SW480 (cell line): ENCODE measurements at places on chromosomes 6 and 20.

DNA sequence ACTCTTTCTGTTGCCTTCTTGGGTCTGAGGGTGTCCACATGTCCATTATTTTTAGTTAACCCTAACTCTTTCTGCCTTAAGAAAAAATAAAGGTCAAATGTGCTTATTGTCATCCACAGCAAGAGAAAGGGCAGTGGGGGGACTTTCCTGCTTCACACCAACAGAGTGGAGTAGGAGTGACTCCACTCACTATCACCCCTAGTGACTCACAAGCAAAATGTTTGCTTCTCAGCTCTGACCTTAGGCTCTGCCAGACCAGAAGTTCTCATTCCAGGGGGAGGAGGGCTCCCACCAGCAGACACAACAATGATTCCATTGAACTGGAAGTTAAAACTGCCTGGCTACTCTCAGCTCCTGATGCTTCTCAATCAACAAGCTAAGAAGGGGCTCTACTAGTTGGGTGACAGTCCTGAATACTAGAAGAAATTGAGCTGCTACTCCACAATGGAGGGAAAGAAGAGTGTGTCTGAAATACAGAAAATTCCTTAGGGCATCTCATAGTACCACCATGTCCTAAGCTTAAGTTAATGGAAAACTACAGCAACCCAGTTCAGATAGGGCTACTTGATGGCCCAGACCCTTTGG lies 83.9 kb upstream of the AFDN start:
- peak; percentile 22 for DNase-seq

GRCh38 chr20:59403261-59403961 lies 103.0 kb downstream of the EDN3 start:
- peak; percentile 39 for DNase-seq

DNA sequence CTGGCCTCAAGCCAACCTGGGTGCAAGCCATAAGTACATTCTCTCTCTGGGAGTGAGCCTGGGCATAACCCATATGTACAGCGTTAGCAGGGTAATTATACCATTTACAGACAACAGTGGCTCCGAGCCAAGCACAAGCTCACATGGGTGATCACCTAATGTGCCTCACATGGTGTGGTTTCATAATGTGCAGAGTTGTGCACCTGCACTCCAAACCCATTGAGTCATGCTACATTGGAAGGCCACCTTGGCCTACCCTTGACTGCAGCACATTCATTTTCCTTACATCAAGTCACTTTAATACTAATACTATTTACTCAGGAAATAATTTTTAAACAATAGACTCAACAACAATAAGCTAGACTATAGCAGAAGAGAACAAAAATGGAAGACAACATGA lies 194.5 kb upstream of the PLN start:
- DNase-seq, result no peak

- DNase-seq, result no peak
Observed at GRCh38 chr20:10902174-10902573, 228.4 kb upstream of the JAG1 start.

- DNase-seq, result peak; percentile 73
Observed at GRCh38 chr6:80541181-80541580, 434.7 kb downstream of the BCKDHB start.

DNA sequence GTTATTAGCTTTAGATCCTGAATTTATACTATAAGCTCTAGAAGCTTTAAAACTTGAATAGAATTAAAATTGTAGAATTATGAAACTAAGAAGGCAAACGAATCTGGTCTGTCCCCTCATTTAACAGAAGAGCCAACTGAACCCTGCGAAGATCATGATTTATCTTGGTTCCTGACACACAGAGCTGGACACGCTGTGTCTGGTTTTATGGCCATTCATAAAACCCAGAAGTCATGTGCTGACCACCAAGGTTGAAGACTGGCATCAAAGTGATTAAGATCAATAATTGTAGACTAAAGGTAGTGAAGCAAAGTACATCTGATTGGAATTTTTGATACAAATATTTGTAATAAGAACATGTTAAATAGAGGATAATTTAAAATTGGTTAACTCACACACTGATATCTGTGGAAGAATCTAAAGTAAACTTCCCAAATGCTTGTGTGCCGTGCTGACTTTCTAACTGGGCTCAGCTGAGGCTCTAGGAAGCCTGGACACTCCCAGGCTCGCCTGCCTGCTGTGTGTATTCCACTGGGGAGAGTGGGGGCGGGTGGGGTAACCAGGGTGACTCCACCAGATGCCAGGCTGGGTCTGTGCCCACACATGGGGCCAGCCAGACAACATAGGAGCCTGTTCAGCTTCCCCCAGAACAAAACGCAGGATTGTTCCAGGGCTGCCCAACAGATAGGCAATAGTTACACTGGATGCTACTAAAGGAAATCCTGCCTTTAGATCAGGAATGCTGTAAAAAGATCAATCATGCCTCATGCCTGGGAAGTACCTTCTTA lies 42.1 kb upstream of the SLC22A3 start:
- DNase-seq, result no peak

DNA sequence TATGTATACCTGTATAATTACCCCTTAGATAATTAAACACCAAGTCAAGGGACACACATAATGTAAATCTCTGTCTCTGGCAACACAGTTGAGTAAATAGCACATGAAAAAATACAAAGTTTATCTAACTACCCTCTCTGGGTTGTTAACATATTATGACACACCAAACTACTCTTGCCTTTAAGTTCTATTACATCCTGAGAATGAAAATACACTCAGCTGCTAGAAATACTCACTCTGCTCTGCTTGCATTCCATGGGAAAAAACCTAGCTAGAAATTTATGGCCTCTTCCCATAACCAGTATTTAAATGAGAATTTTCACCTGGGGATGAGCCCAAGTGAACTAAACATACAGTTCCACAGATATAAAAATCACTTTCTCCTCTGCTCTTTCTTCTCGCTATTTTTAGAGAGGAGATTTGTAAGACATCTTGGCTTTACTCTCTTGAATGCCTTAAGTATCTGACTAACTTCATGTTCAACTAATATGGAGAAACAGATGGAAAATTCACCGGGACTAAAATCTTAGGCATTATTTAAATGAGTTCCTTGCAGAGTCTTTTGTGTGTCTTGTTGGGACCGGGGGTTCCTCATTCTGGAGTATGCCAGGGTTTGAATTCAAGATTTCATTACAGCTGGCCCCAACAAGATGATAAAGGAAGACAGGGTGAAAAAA lies 140.9 kb downstream of the GJA10 start:
- DNase-seq, result no peak

GRCh38 chr6:34970957-34971356 lies 81.9 kb downstream of the ANKS1A start:
- no peak for DNase-seq

GRCh38 chr6:33933101-33933500 lies 129.3 kb upstream of the MLN start:
- DNase-seq, result no peak

DNA sequence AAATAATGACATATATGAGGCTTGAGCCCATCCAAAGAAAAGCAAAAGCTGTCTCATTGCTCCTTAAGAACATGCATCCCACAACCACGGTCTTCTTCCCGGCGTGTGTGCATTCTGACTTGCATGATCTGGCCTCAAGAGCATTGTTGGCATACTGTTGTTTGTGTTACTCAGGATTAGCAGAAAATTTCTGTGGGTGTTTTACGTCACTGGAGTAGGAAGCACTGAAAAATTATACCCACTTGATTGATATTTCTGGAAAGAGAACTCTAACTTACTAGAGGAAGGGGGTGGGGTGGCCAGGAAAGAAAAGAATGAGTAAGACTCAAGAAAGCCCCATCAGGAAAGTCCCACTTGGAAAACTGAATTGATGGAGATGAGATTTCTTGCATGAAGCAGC lies 326.2 kb upstream of the PRDM1 start:
- DNase-seq, result no peak

DNA sequence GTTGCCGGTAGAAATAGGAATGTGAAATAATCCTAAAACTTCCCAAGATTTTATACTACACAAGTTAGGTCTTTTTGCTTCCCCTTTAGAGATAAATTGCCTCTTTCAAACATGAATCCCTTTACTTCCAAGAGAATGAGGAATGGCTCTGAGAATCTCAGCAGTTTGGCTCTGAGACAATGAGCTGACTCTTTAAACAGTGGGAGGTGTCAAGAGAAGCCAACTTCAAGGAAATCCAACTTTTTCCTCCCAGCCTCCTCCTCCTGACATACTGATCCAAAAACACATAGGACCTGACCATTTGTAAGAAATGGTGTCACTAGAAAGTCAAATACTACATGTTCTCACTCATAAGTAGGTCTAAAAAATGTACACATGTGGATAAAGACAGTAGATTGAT lies 154.2 kb downstream of the ALDH8A1 start:
- DNase-seq, result no peak

DNA sequence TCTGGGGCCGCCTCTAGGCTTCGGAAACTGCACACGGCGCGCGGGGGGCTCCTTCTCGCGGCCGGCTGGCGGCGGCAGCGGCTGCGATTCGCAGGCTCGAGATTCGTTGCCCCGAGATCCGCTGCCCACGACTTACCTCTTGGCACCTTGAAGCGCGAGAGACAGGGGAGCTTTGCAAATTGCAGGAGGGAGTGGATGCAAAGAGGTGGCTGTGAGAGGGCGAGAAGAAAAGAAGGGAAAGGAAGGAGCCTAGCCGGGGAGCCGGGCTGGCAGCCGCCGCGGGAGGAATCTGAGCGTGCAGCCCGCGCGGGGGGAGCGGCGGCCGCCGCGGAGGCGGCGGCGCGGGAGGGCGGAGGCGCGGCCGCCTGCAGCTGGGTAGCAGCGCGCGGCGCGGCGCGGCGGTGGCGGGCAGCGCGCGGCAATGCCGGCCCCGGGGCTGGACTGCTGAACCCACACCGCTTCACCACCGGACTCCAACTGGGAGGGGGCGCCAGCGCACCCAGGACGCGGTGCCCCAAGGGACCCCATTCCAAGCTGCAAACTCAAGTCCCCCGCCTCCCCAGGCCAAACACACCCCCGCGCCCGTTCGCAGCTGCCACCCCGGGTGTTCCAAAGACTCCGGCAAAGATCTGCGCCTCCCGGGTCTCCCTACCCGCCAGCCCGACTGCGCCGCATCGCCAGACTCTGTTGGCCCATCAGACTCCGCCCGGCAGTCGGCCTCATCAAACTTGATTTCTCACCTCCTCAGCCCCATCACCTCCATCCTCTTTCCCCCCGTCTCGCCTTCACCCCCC lies 44.2 kb upstream of the SUPT3H start:
- peak; percentile 53 for DNase-seq

DNA sequence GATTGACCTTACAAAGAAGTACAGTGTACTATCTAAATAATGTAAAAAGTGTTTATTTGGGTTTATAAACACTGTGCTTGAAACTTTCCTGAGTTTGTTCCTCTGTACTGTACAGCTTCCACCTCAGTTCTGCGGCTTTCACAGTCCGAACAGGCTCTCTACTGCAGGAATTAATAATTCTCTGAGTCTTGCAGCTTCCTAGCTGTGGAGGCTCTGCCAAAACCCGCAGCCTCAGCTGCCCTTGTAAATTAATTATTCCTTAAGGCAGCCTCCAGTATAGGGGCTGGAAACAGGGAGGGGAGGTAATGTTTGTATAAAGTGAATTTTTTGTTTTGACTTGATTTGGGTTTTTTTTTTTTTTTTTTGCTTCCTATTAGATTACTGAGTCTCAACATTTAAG lies 19.2 kb downstream of the TSPYL4 start:
- no peak for DNase-seq

GRCh38 chr6:55643861-55644260 lies 64.9 kb upstream of the HMGCLL1 start:
- no peak for DNase-seq

DNA sequence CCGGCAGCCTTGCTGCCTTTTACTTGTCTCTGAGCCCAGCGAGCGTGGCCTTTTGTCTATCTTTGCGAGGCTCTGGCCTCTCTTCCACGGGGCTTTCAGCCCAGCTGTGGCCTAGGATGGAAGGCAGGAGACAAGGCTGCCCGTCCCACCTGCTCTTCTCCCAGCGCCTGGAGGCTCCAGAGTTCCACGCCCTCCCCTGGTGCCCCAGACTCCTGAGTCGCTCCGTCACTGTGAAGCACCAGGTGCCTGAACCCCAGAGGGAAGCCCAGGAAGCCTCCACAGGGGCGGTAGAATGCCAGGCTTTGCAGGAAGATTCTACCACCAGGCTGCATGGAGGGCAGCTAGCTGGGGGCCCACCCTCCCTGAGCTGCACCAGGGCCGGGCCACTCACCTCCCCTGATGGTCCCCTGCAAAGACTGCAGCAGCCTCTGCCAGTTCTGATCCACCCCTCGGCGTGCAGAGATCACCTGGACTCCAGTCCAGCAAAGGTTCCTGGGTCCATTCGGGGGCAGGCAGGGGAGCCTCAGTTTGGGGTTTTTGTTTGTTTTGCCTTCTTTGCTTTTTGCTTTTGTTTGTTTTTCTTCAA lies 384.6 kb downstream of the CDH4 start:
- DNase-seq, result no peak

GRCh38 chr20:24810676-24811407 lies 138.2 kb upstream of the CST7 start:
- no peak for DNase-seq

GRCh38 chr20:46807998-46808397 lies 86.6 kb upstream of the EYA2 start:
- DNase-seq, result no peak

DNA sequence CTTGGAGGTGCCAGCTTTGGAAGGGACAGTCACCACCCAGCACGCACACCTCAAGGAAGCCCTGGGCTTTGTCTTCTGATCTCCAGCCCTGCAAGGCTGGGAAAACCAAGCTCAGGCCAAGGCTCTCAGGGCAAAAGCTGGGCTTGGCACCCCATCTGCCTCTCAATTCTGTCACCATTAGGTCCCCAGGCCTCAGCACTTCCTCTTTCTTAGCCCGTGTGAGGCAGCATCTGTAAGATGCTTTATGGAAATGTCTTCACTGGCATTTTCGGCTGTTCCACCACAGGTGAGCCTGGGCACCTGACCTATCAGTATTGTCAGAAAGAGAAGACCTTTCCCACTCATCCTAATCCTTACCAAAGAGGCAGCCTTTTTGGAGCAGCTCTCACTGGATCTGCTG lies 24.6 kb downstream of the GMEB2 start:
- DNase-seq, result no peak

GRCh38 chr6:11536795-11537194 lies 754 bp upstream of the TMEM170B start:
- peak; percentile 5 for DNase-seq

DNA sequence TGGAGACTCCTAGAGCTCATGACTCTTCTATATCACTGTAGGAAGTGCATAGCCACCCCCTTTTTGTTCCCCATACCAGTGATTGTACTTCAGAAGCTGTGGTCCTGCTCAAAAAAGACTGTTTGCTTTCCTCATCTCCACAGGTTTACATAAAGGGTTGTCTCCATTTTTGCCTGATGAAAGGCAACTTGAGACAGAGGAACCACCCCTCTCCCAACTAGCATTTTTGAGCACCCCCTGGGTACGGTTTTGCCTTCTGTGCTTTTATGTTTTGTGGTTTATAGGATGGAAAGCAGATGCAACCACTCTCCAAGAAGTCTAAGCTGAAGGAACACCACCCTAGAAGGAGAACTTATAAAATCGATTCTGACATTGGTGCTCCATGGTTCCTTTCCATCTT lies 127.7 kb upstream of the SUPT3H start:
- DNase-seq, result no peak

- DNase-seq, result no peak
Observed at GRCh38 chr6:69027861-69028260, 392.8 kb downstream of the ADGRB3 start.

- peak; percentile 36 for DNase-seq
Observed at GRCh38 chr20:22805219-22805618, 220.8 kb upstream of the FOXA2 start.

- no peak for DNase-seq
Observed at GRCh38 chr6:153702671-153703070, 336.4 kb upstream of the OPRM1 start.

- no peak for DNase-seq
Observed at GRCh38 chr6:44527181-44527580, 139.7 kb downstream of the CDC5L start.
